Astrocyte of the spinal cord (primary cell): ENCODE measurements at places on chromosomes 4 and X.
A peak's percentile ranks its signal among the peaks of the same experiment; 100 is the strongest.

GRCh38 chrX:153764786-153765137 lies 713 bp downstream of the PLXNB3 start:
- no peak for DNase-seq

GRCh38 chr4:149158817-149159216 lies 656.8 kb downstream of the IQCM start:
- no peak for DNase-seq

DNA sequence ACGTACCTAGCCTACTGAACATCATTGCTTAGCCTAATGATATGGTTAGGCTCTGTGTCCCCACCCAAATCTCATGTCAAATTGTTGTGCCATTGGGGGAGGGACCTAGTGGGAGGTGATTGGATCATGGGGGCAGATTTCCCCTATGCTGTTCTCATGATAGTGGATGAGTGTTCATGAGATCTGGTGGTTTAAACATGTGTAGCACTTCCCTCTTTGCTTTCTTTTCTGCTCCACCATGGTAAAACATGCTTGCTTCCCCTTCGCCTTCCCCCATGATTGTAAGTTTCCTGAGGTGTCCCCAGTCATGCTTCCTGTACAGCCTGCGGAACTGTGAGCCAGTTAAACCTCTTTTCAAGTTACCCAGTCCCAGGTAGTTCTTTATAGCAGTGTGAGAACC lies 102.6 kb downstream of the RAPGEF2 start:
- no peak for DNase-seq

DNA sequence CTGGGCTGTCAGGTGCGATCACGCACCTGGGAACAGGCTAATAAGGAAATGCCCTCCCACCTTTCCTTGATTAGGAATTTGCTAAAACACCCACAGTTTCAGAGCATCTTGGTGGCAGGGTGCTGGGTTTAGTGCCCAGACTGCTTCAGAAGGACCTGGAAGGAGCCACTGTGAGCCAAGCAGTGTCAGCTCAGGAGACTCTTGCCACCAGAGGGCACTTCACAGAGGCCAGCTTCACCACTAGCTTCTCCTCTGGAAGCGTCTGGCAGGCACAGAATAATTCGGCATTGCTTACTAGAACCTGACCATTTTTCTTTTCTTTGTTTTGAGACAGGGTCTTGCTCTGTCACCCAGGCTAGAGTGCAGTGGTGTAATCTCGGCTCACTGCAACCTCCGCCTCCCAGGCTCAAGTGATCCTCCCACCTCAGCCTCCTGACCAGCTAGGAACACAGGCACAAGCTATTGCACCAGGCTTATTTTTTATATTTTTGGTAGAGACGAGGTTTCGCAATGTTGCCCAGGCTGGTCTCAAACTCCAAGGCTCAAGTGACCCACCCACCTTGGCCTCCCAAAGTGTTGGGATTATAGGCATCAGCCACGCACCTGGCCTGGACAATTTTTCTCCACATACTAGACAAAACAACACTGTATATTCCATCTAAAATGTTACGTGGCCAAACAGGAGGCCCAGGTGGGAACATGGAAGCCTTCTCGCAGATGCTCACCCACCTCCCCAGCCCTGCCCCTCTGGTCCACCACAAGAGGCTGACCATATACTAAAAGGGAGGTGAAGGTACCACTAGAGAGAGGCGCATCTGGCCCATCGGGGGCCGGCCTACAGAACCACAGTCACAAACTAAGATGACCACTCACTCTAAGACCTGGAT lies 14.1 kb downstream of the NOP14 start:
- DNase-seq, result no peak

- no peak for DNase-seq
These were observed 5.2 kb upstream of the IRF2 start for GRCh38 chr4:184479516-184479950.

GRCh38 chr4:107832275-107832807 lies 7.6 kb downstream of the SGMS2 start:
- no peak for DNase-seq

DNA sequence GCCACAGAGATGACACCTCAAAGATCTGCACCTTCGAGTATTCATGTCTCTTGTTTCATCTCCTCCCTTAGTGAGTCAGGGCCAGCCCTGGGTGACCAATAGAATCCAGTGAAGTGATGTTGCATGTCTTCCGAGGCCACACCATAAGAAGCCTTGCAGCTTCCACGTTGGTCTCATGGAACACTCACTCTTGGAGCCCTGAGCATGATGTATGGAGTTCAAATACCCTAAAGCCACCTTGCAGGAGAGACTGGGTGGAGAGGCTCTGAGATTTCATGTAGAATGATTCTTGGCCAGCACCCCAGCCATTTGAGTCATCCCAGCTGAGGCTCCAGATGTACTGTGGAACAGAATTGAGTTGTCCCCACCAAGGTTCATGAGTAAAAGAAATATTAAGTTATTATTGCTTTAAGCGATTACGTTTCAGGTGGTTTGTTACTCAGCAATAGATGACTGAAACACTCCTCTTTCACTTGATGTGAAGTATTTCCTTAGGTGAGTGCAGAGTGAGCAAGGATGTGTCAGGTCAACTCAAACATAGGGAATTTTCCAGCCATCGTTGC lies 5.0 kb upstream of the RP2 start:
- peak; percentile 60 for DNase-seq

DNA sequence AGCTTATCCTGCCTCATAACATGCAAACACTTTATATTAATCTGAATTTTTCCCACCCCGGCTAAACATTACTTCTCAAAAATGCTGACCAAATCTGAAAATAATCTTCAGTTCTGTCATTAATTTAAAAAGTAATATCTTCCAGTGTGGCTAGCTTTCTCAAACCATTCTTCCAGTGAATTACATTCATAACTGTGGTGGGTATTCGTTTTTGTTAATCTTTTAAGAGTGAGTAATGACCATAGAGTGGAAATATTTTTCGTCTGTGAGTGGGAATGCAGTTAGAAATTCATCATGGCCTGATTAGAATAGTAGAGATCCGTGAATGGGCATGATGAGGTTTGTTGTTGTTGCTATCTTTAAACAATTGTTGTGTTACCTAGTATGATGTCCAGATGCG lies 138.6 kb upstream of the SFRP2 start:
- no peak for DNase-seq

DNA sequence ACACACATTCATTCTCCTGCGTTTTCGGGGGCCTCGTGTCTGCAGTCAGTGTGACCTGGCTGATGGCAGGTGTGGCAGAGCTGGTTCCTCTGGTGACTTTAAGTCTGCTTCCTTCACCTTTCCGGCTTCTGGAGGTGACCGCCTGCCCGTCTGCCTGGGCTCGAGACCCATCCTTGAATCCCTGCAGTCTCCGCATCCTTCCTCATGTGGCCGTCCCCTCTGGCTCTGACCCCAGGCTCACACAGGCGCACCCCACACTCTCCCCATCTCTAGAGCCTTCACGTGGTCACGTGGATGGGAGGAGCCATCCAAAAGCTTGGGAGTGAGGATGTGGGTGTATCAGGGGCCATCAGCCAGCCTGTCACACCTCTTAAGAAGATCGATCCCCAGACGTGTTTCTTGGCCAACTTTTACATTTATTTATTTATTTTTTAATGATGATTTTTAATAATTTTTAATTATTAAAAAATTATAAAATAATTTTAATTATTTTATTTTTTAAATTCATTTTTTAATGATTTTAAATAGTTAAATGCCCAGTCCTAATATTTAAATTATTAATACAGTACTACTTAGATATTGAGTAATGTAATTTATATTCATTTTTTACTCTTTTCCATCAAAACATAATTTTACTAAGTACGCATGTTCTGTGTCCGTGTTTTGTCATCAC lies 20.9 kb downstream of the RGS12 start:
- no peak for DNase-seq

- peak; percentile 18 for DNase-seq
These were observed 52.9 kb downstream of the TXK start for GRCh38 chr4:48081196-48081595.

DNA sequence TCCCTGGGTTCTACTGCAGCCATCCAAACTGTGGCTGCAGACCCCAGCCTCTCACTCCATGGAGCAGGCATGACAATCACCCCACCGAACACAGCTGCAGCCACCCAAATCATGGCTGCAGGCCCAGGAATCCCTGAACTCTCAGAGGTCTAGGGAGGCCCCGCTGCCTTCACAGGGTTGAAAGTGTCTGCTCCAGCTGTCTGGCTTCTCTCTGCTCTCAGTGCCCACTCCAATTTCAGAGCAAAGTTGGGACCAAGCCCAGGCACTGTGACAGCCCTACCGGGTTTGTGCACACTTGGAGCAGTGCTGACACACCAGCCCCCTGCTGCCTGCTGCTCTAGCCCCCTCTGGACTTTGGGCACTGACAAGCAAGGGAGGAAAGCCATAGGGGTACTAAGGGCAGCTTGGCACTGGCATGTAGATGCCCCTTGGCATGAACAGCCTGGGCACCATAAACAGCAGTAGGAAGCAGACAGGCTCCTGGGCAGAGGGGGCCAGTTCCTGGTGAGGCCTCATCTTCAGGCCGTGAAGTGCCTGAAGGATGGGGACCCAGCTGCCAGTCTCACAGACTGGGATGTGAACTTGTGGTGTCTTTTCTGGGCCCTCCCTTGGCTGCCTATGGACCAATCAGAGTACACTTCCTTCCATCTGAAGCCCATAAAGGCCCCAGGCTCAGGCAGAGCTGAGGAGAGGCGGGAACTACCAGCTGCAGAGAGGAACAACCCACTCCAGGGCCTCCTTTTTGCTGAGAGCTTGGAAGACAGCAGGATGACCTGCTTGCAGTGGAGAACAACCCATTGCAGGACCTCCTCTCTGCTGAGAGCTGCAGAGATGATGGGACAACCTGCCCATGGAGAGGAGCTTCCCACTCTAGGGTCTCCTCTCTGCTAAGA lies 68.8 kb downstream of the TECRL start:
- DNase-seq, result no peak

- DNase-seq, result no peak
These were observed 8.7 kb upstream of the JADE1 start for GRCh38 chr4:128800701-128801284.

DNA sequence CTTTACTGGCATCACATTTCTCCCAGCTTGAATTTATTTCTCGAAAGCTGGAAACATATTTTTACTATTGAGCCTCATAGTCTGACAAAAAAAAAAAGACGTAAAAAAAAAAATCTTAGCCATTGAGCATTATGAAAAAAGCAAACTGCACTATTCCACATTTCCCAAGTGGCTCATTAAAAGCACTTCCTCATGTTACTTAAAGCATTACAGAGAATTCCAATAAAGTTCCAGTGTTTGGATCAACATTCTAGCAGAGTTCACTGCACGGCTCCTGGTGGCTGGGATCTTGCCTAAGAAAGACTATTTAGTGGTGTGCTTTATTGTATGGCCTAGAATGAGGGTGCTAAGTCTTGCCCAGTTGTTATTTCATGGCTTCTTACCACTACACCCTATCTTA lies 476.2 kb downstream of the PPARGC1A start:
- no peak for DNase-seq

DNA sequence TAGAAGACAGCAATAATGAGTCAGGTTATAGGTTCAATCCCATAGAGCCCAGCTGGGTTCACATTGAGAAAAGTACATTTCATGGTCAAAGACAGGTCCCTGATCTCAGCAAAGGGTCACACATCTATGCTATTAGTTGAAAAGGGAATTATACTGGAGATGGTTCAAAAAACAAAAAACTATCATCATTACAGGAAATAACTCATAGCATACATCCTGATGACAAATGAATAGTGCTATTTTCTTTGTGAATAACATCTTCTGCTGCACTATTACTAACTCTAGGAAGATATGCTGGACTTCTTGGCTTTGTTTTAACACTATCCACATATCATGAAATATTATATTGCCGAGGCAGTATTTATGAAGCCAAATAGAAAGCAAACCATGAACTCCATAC lies 202.5 kb upstream of the MAB21L2 start:
- peak; percentile 40 for DNase-seq

- DNase-seq, result no peak
These were observed 569 bp upstream of the FHL1 start for GRCh38 chrX:136146614-136147314.

- DNase-seq, result no peak
These were observed 465 bp downstream of the HNRNPH2 start for GRCh38 chrX:101408532-101408841.

GRCh38 chrX:149909324-149910177 lies 19.8 kb upstream of the HSFX4 start:
- DNase-seq, result no peak

DNA sequence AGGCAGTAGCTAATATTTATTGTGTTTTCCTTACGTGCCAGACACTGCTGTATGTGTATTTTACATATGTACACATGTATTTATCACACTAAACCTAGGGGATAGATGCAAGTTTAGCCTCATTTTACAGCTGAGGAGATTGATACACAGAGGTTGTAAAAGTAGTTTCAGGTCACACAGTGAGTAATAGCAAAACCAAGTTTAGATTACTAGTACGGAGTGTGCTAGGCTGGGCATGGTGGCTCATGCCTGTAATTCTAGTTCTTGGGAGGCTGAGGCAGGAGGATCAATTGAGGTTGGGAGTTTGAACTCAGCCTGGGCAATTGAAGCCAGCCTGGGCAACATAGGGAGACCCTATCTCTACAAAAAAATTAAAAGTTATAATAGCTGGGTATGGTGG lies 701.1 kb upstream of the ATOH1 start:
- DNase-seq, result no peak

DNA sequence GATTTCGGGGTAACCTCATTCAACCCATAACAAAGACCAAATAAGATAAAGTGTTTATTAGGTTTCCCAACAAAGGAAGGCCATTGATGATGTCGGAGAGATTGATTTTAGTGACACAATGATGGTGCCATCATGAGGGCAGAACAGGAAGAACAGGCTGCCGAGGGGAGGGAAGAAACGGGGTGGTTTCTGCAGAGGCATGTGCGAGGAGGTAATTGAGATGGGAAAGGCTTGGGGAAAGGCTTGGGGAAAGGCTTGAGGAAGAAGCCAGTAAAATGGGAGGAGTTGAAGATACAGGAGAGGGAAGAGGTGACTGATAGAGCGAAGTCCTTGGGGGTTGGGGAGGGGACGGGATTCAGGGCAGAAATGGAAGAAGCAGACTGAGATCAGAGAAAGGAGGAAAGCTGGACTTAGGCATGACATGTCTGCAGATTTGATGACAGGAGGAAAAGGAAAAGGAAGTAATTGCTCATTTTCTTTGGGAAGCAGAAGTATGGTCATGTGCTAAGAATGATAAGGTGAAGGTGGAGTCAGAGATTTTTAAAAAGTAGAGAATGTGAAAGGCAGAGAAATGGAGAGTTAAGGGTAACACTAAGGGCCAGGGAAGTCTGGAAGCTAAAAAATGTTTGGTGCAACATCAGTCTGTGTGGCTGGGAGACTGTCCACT lies 6.0 kb downstream of the HPSE start:
- DNase-seq, result no peak
